ENCODE measurements at places on chromosomes 13 and 19.

- DNase-seq = no peak
These were observed 268.3 kb downstream of the RFC3 start for GRCh38 chr13:34086281-34086680.

DNA sequence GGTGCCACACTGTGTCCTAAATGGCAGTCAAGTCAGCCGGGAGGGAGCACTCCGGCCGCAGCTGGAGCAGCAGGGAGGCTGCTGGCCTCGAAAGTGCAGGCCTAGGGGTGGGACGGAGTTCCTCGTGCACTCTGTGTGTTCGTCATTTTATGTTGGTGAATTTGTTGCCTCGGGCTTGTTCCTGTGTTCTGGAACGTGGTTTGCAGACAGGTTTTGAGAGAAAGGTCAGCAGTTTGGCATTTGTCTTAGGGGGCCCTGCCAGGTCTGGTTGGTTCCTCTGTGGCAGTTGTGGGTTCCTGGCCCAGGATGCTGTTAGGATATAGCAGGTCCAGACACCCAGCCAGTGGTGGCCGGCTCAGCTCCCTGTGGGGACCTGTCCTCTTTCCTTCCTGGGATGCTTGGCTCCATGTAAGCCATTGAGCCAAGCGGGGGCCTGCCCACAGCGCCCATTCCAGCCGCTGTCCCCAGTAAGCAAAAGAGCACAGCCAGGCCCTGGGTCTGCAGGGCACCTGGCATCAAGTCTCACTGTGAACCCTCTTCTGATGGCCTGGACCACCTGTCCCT, 30.0 kb downstream of the MPHOSPH8 start:
- no peak for DNase-seq

- no peak for DNase-seq
These were observed 825.6 kb downstream of the SLITRK6 start for GRCh38 chr13:84973661-84974060.

- no peak for DNase-seq
These were observed 33.8 kb upstream of the MYO16 start for GRCh38 chr13:108595436-108596274.

DNA sequence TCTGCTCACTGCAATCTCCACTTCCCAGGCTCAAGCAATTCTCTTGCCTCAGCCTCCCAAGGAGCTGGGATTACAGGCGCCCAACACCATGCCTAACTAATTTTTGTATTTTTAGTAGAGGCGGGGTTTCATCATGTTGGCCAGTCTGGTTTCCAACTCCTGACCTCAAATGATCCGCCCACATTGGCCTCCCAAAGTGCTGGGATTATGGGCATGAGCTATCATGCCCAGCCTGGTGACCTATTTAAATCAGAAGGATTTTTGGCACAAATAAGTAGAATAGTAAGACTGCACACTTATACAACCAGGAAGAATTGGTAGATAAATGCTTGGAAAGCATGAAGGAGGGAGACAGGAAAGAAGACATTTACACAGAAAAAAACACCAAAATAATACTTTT, 53.4 kb upstream of the AKAP11 start:
- DNase-seq = no peak

- DNase-seq = peak; percentile 88
These were observed 9.2 kb downstream of the LMTK3 start for GRCh38 chr19:48502350-48503018.

DNA sequence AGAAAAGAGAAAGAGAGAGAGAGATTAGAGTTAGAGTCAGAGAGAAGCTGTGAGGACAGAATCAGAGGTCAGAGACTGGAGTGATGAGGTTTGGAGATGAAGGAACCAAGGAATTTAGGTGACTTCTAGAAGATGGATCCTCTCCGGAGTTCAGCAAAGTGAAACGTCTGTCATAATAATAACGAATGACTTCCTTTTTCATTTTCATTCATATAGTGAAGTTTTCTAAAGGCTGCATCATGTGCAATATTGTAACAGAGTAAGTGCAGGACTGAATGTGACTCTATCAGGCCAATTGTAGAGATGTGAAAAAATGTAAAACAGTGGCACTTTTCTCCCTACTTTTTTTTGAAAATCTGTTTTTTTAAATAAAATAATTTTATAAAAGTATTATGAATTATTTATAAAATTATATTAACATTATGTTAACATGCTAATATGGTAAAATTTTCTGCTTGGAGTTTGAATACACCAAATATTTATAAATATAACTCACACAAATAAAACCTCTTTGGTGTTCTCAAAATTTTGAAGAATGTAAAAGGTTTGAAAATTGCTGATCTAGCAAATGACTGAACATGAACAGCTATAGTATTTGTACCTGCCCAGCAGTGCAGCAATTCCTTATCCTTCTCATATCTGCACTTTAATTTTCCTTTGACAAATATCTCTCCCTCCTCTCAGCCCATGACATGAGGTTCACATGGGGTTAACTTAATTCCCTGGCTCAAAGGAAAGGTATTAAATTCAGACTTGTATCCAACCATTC, 4.2 kb upstream of the TNFSF11 start:
- no peak for DNase-seq
